ENCODE measurements at places on chromosomes 16 and 17.

GRCh38 chr17:27670791-27671590 lies 40.0 kb downstream of the LGALS9 start:
- no peak for DNase-seq

DNA sequence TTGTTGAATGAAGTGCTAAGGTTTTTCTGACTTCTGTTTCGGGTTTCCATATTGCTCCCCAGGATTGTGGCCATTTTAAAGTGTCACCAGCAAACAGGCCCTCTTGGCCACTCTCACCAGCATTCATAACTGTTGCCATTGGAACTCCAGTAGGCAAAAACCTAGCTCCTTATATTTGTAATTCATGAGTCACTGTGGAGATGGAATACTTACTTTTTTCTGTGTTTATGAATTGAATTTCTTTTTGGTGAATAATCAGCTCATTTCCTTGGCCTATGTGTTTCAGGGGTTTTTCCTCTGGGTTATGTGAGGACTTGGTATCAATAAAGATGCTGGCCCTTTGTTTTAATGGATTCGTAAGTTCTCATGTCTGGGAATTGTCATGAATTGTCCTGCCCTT lies 255.1 kb downstream of the SNX29 start:
- DNase-seq, result no peak

GRCh38 chr17:80813318-80813717 lies 178.3 kb upstream of the CHMP6 start:
- no peak for DNase-seq

- DNase-seq, result no peak
Observed at GRCh38 chr16:72942021-72942420, 105.9 kb downstream of the ZFHX3 start.

GRCh38 chr17:64081802-64082799 lies 47.8 kb downstream of the ERN1 start:
- DNase-seq, result no peak

- no peak for DNase-seq
Observed at GRCh38 chr16:88026964-88027938, 76.0 kb downstream of the BANP start.

GRCh38 chr17:68578236-68578635 lies 22.9 kb downstream of the FAM20A start:
- no peak for DNase-seq

- no peak for DNase-seq
Observed at GRCh38 chr16:86665319-86665675, 86.9 kb downstream of the FOXL1 start.

DNA sequence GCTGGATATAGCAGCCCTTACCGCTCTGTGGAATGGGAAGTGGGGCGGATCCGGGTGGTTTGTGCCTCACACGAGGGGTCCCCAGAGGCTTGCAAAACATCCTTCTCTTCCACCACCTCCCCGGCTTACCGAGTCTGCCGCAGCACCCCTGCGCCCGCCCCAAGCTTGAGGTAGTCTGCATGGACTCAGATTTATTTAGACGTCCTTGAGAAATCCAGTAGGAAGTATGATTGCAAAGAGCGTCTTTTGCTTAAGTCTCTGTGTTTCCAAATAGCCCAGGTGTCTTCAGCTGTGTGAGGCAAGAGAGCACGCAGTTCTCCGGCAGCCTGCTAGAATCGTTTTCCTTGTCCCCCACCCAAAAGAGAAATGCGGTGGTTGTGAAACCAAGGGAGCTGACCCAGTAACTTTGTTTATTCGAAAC lies 2.4 kb downstream of the KIAA0513 start:
- no peak for DNase-seq

GRCh38 chr17:28956112-28956511 lies 4.8 kb upstream of the PHF12 start:
- no peak for DNase-seq

GRCh38 chr16:4351880-4352279 lies 759 bp upstream of the PAM16 start:
- no peak for DNase-seq

GRCh38 chr17:70375406-70375805 lies 206.1 kb downstream of the KCNJ2 start:
- DNase-seq, result no peak

GRCh38 chr16:70481929-70482536 lies 27.6 kb downstream of the FCSK start:
- DNase-seq, result no peak

DNA sequence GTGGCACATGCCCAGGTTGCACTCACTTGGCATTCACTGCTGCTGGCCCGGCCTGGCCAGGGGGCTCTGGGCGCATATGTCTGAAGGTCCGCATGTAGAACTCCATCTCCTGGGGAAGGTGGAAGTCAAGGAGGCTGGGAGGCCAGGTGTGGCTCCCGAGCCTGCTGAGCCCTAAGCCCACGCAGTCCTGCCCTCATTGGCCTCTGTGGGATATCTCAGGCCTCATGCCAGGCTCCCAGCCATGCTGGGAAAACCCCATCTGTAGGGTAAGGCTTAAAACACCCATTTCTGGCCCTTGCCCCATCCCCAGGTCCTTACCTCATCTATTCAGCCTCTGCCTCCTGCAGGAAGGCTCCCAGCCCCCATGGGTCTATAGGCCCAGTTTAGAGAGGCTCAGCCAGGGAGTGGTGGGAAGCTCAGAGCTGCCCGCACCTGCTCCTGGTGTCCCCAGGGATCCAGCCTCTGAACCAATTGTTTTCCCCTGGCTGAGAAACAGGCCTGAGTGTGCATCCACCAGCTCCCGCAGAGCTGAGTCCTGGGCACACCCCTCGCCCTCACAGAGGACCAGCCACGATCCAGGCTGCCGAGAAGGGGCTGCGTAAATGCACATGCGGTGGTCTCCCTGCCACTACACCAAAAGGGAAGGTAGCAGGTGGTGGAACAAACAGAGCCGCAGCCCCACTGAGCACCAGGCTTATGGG lies 2.3 kb upstream of the TPPP3 start:
- DNase-seq, result no peak

DNA sequence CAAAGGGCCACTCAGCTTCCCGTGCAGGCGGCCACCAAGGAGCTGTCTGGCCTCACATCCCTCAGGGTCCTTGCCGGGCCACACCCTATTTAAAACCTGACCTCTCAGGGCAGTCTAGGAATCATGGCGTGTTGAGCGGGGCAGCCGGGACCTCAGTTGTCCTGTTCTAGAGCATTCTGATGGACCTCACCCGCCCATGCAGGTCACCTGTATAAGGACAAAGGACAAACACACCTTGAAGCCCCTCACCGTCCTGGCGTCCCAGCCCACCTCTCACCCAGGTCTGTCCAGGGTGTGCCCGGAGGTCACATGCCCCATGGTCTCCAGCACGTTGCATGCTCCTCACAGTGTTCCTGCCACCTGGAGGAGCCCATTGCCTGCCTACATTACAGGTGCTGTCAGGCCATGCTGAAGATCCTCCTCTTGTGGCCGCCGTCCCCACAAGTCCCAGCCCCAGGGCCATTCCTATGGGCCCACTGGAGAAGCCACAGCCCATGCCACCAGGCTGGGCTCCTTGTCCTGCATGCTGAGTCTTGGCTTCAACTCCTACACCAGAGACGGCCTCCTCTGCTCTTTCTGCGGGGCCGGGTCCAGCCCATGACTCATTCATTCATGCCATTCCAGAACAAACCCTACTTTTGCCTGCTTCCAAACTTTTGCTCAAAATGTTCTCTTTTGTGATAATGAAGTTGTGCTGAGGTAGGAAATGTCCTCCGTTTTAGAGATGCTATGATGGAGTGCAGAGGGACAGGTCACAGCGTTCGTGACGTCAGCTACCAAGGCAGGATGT lies 46.3 kb downstream of the PEMT start:
- DNase-seq, result no peak

DNA sequence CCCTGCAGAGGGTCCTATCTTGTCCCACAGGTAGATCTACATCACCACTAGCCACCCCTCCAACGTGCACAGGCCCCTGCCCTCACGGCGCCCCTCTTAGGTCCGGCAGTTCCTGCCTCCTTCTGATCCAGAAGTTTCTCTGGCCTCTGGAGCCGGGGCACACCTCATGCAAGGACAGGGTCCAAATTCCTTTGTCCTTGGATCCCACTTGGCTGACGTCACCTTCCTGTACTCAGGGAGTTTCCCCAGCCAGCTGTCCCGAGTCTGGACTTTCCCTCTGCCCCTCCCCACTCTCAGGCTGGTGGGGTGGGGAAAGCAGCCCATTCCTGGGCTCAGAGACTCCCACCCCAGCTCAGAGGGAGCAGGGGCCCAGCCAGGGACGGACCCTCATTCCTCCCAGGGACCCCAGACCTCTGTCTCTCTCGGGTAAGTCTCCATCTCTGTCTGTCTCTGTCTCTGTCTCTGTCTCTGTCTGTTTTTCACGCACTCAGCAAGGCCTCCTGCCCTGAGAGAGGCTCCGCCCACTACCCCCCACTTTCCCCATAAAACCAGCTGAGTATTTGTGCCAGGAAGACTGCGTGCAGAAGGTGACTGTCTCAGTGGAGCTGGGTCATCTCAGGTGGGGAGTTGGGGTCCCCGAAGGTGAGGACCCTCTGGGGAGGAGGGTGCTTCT lies at the start of gene IL32:
TSS of gene IL32 (plus strand) at position 572 of the 673 bp plus-strand sequence. CDS start 172 bp downstream, outside the sequence.
- no peak for DNase-seq

DNA sequence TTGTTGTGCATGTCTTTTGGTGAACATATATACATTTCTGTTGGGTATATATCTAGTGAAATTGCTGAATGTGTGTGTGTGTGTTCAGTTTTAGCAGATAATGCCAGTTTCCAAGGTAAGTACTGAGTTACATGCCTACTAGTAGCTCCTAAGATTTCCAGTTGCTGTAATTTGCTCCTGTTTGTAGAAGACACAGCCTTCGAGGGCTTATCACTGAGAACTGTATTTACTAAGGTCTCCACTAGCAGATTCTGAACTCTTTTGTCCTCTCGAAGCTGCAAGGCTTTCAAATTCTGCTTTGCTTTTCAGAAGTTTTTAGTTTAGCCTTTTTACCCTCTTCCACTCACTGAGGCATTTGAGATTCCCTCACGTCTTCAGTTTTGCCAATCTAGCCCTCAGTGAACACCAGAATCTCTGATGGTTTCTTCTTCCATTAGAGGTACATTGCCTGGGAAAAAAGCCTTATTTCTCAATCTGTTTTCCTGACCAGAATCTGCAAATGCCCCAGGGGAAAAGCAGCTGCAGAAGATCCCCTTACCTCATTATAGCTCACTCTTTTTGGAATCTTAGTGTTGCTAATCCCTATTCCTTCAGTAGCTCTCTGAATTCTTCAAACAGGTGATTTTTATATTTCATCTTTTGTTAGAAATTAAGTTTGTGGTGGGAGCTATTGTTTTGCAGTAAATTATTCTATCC lies 52.9 kb downstream of the NF1 start:
- DNase-seq, result no peak

- no peak for DNase-seq
Observed at GRCh38 chr16:51540259-51540658, 389.2 kb upstream of the SALL1 start.

DNA sequence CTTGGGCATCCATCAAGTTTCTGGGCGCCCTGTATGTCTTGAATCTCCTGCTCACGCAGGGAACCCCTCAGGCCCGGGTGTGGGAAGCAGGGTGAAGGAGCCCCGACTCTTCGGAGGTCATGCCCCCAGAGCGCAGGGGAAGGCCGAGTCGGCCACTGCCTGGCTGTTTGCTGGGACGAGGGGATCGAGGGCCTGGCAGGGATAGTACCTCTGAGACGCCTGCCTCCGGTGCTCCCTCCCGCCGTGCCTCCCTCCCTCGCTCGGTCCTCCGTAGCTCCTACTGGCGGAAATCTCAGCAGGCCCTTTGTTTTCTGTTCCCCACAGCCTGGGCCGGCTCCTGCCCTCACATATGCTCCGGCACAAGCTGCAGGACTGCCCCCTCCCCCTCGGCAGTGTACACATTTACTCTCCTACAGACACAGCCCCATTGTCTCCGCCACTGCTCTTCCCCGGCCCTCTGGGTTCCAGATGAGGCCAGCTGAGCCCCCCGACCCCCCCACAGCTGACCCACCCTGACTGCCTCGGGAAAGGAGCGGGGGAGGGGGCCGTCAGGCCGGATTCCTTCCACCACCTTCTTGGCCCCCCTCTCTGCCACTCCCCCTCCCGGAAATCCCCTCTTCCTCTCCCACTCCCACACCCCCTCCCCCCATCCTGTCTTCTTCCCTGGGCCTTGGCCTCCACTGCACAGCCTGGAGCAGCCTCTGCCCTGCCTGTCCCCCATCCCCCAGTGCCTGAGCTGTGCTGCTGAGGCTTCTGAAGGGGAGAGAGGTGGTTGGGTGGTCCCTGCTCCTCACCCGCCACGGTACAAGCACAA lies 1.4 kb downstream of the TRAF4 start:
- peak; percentile 63 for DNase-seq

GRCh38 chr16:78297066-78297666 lies 197.7 kb downstream of the WWOX start:
- DNase-seq, result no peak

DNA sequence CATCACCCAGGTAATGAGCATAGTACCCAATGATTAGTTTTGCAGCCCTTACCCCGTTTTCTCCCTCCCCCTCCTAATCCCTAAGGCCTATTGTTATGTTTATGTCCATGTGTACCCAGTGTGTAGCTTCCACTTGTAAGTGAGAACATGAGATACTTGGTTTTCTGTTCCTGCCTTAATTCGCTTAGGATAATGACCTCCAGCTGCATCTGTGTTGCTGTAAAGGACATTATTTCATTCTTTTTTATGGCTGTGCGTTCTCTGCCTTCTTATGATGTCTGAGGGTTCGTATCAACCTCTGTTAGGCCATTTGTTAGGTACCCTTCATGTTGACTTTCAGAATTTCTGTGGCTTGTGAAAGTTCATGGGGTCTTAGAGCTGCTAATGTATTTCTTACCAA lies 31.0 kb downstream of the CTCF start:
- DNase-seq, result no peak

GRCh38 chr17:15516150-15516549 lies 47.1 kb downstream of the TVP23C start:
- DNase-seq, result no peak

DNA sequence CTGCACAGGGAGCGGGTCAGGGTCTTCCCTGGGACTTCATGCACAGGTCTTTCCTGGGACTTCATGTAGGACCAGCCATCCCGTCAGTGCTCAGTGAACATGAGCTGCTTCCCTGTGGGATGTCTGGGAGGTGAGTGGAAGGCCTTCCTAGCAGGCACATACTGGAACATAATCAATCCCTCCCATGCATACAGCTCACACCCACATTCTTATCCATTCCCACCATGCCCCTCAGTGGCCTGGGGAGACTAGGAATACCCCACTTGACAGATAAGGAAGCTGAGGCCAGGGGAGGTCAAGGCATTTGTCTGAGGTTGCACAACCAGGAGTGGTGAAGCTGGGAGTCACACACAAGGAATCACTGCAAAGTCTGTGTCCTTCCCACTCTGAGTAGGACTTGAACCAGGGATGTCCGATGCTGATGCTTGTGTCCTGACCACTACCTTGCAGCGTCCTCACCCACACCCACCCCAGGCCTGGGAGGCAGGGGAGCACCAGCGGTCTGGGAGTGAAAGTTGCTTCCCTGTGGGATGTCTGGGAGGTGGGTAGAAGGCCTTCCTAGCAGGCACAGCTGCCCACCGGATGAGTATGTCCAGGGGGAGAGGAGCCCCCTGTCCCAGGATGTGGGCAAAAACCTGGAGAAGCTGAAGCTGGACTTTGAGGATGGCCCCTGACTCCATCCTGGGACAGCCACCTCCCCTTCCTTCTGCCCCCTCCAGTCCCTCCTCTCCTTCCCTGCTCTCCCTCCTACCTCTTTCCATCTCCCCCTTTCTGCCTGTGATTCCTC lies 1.0 kb upstream of the NLRC5 start:
- DNase-seq, result no peak
